ENCODE measurements at places on chromosomes 3 and 15. TPM values are rescaled to one million over a fixed set of nuclear protein-coding genes. Genes with fewer than 3 reads are reported as not detected.

The ROBO1 gene
- 9.6 TPM for total RNA-seq

The GOLGA8Q gene
- 1.6 TPM for total RNA-seq

GRCh38 chr3:47512416-47513124 lies 942 bp downstream of the ELP6 start:
- no peak for DNase-seq

- peak; percentile 93 for DNase-seq
Measured at GRCh38 chr3:187738331-187739093, 6.8 kb downstream of the BCL6 start.

DNA sequence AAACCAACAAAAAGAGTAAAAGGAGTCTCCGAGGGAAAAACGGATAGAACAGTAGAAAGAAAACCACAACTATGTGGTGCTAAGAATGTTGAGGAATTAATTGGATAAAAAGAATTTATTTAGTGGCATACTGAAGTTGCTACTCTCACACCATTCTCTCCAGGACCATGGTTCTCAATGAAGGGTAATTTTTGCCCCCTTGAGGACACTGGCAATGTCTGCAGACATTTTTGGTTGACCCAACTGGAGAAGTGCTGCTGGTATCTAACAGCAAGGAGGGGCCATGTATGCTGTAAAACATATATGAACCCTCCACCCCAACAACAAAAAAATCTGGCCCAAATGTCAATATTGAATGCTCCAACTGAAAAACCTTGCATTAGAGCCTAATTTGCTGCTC lies 85.9 kb upstream of the CSPG5 start:
- DNase-seq: no peak

The CD80 gene
- total RNA-seq: 0.46 TPM

The TRANK1 gene
- total RNA-seq: 44.2 TPM

The SLC6A1 gene
- total RNA-seq: 7.4 TPM

The HEXA gene
- total RNA-seq: 96.1 TPM

The ATP13A4 gene
- total RNA-seq: 47.2 TPM

- no peak for DNase-seq
Measured at GRCh38 chr3:162096874-162097273, 600.3 kb downstream of the OTOL1 start.

DNA sequence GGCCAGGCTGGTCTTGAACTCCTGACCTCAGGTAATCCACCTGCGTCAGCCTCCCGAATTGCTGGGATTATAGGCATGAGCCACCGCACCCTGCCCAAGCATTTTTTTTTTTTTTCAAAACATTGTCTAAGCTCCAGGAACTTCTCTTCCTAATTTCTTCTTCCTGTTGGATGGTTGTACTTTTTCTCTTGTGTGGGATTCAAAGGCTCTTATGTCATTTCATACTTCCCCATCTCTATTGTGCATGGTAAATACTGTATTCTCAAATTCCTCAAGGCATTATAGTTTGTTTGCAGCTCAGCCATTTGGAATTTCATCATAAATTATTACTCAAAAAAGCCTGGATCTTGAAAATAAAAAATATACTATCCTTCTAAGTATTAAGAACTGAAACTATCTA lies 199.1 kb upstream of the GADL1 start:
- DNase-seq: no peak

DNA sequence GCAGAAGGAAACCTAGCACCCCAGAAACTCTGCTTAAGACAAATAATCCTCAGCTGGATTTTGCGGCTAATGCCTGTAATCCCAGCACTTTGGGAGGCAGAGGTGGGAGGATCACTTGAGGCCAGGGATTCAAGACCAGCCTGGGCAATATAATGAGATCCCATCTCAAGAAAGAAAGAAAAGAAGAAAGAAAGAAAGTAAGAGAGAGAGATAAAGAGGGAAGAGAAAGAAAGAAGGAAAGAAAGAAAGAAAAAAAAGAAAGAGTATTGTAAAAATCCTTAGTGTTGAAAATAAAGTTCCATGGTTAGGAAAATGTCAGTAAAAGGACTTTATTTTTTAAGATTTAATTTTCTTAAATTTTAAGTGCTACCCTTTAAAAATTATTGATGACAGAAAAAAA lies 54.9 kb upstream of the LRRFIP2 start:
- DNase-seq: no peak

DNA sequence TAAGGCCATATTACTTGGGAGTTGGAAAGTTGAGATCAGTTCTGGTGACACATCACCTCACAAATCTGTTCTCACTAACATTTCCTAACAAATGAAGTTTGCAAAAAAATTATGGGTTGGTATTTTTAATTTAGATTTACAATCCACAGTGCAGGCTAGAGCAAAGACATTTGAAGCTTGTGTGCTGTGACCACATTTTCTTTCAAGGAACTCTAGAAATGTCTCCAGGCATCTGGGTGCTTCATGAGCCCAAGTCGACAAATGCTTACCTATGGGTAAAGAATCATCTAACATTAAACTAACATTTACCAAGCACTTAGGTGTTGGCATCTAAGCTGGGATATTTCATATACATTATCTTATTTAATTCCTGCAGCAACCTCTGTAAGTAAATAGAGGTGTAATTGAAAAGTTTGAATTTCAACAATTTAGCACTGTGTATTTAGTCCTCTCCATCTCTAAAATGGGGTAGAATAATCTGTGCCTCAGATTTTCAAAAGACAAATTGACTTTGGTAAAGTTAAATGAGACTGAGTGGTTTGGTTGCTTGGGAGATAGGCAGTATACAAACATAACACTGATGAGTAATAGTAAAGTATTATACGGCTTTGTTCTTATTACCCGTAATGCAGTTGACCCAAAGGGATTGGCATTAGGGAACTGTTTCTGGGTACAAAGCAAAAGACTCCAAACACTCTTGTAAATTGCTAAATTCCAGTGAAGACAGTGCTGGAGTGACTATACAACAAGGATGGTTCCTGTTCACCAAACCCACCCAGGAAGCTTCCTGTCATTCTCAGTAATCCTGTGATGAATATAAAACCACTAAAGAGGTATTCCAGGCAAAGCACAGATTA lies 162.5 kb downstream of the TPRG1 start:
- no peak for DNase-seq

DNA sequence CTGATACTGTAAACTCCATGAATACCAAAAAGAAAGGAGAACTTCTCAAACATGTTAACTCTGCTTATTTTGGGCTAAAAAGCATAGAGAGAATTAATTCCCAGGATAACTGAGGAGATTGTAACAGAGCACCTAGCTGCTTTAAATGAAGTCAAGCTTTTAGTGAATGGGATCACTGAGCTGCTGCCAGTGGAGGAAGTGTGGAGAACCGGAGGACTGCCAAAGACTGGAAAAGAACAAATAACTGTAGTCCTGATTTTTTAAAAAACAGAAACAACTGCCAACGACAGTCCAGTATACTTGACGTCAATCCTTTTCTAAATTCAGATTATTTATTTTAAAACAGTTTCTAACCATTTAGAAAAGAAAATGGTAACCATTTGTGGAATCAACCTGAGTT lies 3.3 kb downstream of the C3orf70 start:
- DNase-seq: no peak

DNA sequence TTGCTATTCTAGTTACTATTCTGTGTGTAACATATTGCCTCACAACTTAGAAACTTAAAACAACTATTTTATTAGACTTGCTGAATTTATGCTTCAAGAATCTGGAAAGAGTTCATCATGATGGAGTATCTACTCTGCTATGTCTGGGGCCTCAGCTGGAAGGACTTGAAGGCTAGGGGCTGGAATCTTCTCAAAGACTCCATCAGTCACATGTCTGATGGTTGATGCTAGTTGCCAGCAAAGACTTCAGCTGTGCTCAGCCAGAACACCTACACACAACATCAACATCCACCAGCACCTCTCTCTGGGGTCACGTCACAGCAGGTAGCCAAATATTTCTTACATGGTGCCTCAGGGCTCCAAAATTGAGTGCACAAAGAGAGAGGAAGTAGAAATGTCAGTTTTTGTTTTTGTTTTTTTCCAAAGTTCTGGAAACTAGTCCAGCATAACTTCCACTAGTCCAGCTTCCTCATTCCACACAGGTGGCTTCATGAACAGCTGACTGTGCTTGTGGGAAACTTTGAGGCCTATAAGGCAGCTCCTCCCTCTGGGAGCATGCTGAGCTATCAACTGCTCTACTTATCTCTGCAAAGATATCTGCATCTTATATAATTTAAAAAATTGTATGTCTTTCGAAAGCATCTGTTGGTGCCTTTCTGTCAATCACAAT lies 325.4 kb upstream of the AGTR1 start:
- DNase-seq: peak; percentile 21

DNA sequence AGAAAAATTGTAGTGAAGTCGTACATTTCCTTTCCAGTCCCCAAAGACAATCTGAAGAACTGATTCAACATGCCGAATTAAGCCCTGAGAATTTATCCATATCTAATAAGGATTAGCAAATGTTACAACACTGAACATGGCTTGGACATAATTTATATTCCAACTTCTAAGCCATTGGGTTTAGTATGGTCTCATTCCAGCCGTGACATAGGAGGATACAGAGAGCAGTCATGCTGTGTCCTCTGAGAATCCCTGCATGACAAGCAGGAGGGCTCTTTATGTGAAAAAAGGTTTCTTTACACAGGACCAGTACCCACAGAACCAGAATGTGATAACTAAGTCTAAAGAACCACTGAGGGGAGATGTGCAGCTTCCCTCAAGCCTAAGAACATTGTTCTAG lies 231.9 kb upstream of the WNT5A start:
- no peak for DNase-seq

The SERPINI1 gene
- 2.9 TPM for total RNA-seq

The LRTM1 gene
- not detected for total RNA-seq

GRCh38 chr15:100867433-100867832 lies 12.2 kb upstream of the ALDH1A3 start:
- DNase-seq: no peak

DNA sequence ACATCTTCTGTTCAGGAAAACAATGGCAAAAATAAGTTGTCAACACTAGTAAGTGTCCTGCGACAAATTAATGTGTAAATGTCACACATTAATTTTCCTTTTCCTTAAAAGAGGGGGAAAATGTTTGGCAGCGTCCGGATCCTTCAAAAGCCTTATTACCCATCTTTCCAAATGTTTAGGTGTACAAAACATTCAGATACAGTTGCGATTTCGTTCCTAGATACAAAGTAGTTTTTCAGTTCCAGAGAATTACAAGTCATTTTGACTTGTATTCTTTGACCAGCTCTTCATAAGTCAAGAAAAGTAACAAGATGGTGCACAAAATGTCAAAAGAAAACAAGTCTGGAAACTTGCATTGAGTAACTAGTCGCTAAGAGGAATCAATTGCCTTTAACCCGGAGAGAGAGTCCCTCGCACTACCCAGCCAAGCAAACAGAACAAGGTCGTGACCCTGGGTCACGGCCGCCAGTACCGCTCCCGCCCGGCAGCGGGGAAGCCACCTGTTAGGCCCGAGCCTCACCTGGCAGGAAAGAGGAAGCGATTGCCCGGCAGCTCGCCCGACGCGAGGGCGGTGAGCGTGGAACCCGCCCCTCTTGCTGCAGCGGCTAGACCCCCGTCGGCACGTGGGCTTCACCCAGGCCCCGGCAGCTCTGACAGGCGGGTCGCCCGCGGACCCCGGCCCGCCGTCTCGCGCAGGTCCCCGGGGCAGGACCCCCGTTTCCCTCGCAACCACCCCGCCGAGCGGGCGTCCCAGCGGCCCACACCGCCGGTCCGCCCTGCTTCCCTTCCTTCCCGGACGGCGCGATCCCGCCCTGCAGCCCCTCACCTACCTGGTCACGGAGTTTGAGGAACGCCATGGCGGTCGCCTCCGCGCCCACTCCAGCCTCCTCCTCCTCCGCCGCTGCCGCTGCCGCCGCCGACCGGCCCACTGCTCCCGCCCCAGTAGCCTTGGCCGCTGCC lies 61.0 kb upstream of the ANKRD28 start:
- DNase-seq: peak; percentile 56

GRCh38 chr3:149449182-149449581 lies 25.3 kb upstream of the TM4SF4 start:
- DNase-seq: no peak

The MYRIP gene
- total RNA-seq: 6.2 TPM

DNA sequence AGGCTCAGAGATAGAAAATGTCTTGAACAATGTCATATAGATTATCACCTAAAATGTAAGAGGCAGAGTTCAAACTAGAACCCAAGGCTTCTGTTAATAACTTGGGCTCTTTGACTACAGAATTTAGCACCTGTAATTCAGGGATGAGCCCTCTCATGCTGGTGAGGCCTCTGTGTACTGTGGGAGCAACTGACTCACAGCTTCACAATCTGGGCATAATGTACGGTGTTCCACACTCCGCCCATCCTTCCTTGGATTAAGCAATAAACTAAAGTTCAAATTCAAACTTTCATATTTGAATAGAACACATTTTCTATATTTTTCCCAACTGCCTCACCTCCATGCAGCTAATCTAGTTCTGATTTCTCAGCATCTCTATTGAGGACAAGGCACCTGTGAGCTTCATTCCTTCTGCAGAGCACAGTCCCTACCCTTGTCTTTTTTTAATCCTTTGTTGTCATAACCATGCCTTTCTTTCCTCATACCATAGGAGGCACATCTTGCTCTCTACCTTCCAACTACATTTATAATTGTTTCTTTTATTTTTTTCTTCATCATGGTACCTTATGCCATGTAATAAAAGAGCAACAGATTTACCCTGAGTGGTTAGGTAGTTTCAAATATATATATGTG lies 392.1 kb downstream of the NLGN1 start:
- no peak for DNase-seq

The PEX11A gene
- total RNA-seq: 13.7 TPM

GRCh38 chr3:124063197-124063909 lies 71.4 kb upstream of the ROPN1 start:
- peak; percentile 29 for DNase-seq

The MYO5C gene
- total RNA-seq: 40.1 TPM

- no peak for DNase-seq
Measured at GRCh38 chr3:130761730-130762311, 15.2 kb upstream of the PIK3R4 start.

- no peak for DNase-seq
Measured at GRCh38 chr3:15800327-15800726, 2.5 kb upstream of the ANKRD28 start.

The HDGFL3 gene
- total RNA-seq: 30.3 TPM

DNA sequence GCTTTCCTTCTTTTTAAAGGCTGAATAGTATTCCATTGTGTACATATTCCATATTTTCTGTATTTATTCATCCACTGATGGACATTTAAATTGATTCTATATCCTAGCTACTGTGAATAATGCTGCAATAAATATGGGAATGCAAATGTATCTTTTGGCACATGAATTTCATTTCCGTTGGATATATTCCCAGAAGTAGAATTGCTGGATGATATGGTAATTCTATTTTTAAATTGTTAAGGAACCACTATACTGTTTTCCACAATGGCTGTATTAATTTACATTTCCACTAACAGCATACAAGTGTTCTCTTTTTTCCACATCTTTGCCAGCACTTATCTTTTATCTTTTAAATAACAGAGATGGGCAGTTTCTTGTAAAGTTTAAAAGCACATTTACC lies 302.7 kb downstream of the CTNNB1 start:
- DNase-seq: no peak

GRCh38 chr3:189625071-189625470 lies 6.1 kb upstream of the TP63 start:
- DNase-seq: no peak

DNA sequence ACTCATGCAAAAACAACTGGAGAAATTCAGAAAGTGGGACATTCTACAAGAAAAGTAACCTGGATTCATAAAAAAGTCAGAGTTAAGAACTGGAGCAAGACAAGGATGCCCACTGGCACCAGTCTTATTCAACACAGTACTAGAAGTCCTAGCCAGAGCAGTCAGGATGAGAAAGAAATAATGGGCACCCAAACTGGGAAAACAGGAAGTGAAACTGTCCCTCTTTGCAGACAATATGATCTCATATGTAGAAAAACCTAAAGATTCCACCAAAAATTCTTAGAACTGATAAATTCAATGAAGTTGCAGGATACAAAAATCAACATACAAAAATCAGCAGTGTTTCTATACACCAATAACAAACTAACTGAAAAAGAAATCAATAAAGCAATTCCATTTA lies 37.4 kb downstream of the TXNRD3 start:
- DNase-seq: no peak
